ENCODE measurements at places on chromosomes 11 and 22.

DNA sequence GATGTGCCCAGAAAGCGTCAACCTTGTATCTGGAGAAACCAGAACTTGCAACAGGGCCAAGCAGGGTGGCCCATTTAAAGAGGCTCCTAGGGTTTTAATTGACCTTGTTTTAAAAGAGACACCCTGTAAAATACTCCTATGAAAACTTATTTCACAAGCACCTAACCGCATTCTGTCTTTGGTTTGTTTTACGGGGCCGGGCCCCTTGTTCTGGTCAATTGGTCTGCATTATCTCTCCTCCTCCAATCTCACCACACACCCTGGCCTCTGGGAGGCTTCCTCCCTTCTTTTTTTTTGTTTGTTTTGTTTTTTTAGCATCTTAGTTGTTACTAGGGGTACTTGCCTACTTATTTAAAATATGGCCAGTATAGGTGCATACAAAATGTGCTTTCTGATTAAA lies 4.7 kb downstream of the EHF start:
- DNase-seq, result no peak

- DNase-seq, result no peak
These were observed 4.1 kb upstream of the ARHGAP20 start for GRCh38 chr11:110716361-110716760.

GRCh38 chr11:130454491-130455252 lies 6.2 kb downstream of the ADAMTS15 start:
- no peak for DNase-seq

- DNase-seq, result no peak
These were observed 15.1 kb downstream of the UQCR10 start for GRCh38 chr22:29782061-29782845.

GRCh38 chr11:59556917-59557348 lies 45.6 kb downstream of the OR4D9 start:
- DNase-seq, result peak; percentile 81

- peak; percentile 30 for DNase-seq
These were observed at the start of gene TP53I11 for GRCh38 chr11:44950625-44951476. Gene TP53I11, minus strand, starts transcription at chr11:44950883. Its CDS starts 12,548 bp downstream, at chr11:44938335.

- DNase-seq, result peak; percentile 13
These were observed 803.2 kb downstream of the TBC1D22A start for GRCh38 chr22:47565607-47566006.

GRCh38 chr22:49099496-49100124 lies 728.1 kb downstream of the BRD1 start:
- DNase-seq, result no peak

GRCh38 chr11:65657426-65657825 lies 5.3 kb downstream of the RELA start:
- DNase-seq, result no peak

DNA sequence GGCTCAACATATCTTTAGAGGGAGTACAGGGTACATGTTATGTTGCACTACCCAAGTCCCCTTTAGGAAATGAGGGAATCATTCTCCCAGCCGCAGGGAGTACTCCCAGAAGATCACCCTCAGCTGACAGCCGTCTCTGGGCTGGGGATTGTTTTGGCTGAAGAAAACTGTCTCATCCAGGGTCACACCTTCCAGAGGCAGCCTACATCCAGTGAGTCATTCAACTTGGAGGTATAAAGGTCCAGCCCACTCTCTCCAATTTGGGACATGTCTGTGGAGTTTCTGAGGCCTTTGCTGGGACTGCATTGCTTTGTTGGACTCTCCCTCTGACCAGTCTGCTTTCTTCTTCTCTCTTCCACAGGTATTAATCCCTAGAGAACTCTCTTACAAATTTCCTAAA lies 42.1 kb downstream of the RASSF10 start:
- no peak for DNase-seq

DNA sequence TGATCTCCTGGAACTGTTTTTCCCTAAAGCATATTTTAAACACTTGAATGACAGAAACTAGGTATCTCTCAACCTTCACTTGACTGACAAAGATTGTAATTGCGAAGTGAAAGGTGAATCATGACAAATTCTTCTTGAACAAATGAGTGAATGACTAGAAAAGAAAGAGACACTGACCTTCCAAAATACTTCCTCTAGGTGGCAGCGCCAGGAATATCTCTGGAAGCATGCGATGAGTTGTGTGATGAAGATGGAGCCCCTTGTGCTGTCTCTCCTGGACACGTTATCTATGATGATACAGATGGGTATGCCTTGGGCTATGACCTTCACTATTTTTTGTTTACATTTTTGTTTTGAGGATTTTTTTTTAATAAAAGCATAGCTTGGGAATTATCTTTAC lies 7.0 kb upstream of the CASP12 start:
- DNase-seq, result no peak

DNA sequence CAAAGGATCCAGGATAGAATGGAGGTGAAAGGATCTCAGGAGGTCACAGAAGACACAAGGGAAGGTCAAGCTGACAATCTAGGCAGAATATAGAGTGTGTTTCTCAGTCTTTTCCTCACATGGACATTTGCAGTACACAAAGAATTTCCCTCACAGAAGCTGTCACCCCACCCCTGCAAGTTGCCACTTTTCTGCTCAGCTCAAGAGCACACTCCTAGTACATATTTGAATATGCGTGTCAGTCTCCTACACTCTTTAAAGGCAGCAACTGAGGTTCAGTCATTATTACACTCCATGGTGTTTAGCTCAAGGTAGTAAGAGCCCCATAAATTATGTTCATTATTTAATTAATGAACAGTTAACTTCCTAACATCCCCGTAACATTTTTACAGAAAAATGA lies 59.1 kb downstream of the ETS1 start:
- DNase-seq, result no peak

- DNase-seq, result no peak
These were observed 5.4 kb upstream of the TMPRSS4 start for GRCh38 chr11:118071416-118072030.

DNA sequence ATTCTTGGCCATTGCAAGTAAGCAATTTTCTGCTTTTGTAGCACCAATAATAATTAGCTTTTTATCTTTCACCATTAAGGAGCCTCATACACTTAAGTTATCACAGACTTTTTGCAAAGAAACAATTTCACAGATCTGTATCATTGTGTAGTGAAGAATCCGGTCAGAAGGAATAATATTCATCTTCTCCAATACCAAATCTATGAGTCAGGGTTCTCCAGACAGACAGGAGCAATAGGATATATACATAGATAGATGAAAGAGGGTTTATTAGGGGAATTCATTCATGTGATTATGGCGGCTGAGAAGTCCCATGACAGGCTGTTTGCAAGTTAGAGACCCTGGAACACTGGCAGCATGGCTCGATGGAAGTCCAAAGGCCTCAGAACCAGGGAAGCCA lies 82.9 kb upstream of the UBASH3B start:
- no peak for DNase-seq

GRCh38 chr11:43434893-43435292 lies 76.2 kb downstream of the TTC17 start:
- no peak for DNase-seq

DNA sequence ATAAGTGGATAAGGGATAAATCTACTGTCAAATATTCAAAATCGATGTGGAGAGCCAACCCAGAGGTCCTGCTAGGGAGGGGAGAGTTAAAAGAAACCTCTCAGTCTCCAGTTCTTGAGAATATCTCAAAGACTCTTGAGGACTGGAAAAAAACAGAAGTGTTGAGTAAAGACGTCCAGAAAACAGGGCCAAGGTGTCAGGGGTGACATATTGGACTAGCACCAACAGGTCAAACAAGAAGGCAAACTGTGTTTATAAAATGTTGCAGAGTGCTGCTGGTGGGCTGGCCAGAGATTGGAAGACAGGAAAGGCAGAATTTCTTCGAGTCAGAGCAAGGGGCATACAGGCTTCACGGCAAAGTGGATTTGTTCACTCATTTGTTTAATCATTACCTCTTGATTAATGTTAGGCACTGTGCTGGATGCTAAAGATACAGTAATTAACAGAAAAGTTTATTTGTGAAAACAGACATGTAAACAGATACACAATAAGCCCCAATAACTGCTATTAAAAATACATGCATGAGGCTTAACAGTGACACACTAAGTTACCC lies 33.7 kb upstream of the SMPD1 start:
- no peak for DNase-seq

GRCh38 chr11:75349521-75350116 lies 1.8 kb downstream of the ARRB1 start:
- DNase-seq, result no peak

GRCh38 chr11:94325681-94326080 lies 21.3 kb downstream of the IZUMO1R start:
- peak; percentile 8 for DNase-seq

GRCh38 chr22:49345896-49346295 lies 481.8 kb downstream of the BRD1 start:
- DNase-seq, result no peak

- DNase-seq, result no peak
These were observed 20.2 kb downstream of the GAB2 start for GRCh38 chr11:78397398-78397797.

GRCh38 chr11:18536209-18536608 lies 9.5 kb upstream of the TSG101 start:
- DNase-seq, result no peak

GRCh38 chr11:128643661-128644317 lies 50.1 kb upstream of the FLI1 start:
- no peak for DNase-seq

- no peak for DNase-seq
These were observed at the start of gene BMAL1 for GRCh38 chr11:13277768-13278608. Gene BMAL1, plus strand, starts transcription at chr11:13277790. Its CDS starts 76,519 bp downstream, at chr11:13354309.

DNA sequence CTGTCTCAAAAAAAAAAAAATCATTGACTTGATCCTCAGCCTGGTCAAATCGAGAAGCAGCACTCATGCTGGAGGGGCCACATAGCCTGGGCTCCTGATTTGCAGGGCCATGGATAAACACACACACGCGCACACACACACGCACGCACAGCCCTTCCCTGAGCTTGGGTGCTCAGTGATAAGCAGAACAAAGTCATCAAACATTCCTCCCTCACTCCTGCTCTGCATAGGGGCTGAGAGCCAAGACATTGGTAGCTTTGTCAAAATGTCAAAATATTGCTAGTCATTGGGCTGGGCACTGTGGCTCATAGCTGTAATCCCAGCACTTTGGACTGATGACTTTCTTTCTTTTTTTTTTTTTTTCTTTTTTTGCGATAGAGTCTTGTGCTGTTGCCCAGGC lies 34.0 kb upstream of the A4GALT start:
- DNase-seq, result no peak

- no peak for DNase-seq
These were observed 858.4 kb upstream of the CCDC90B start for GRCh38 chr11:84144531-84144930.

GRCh38 chr11:118138839-118139420 lies 13.7 kb downstream of the SCN4B start:
- no peak for DNase-seq

DNA sequence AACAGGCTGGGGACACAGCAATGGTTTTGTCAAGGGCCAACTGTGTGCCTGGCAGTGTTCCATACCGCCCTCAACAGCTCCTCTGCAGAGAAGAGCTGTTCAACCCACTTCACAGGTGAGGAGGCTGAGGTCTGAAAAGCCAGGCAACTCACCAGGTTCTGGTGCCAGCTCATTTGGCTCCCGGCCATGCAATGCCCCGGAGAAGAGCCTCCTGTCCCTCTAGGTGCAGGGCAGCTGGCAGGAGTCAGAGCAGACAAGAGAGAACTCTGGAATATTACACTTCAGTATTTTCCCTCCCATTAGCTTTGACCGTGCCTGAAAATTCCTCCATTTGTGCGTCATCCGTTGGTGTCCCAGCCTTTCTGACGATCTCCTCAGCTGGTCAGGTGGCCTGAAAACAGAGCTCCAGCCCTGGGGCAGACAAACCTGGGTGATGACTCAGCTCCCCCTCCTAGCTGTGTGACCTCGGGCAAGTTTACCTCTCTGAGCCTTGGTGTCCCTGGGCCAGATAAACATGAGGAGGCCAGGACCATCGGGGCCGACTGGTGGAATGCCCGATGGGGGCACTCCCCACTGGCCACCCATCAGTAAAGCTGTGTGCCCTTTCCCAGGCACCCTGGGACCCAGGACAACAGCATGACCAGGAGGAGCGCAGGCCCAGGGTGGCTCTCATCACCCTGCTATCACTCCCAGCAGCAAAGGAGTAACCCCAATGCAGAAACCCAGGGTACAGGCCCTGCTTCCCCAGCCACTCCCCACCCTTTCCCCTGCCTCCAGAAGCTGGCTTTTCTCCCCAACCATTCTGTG lies 9.6 kb upstream of the C1QTNF6 start:
- no peak for DNase-seq

DNA sequence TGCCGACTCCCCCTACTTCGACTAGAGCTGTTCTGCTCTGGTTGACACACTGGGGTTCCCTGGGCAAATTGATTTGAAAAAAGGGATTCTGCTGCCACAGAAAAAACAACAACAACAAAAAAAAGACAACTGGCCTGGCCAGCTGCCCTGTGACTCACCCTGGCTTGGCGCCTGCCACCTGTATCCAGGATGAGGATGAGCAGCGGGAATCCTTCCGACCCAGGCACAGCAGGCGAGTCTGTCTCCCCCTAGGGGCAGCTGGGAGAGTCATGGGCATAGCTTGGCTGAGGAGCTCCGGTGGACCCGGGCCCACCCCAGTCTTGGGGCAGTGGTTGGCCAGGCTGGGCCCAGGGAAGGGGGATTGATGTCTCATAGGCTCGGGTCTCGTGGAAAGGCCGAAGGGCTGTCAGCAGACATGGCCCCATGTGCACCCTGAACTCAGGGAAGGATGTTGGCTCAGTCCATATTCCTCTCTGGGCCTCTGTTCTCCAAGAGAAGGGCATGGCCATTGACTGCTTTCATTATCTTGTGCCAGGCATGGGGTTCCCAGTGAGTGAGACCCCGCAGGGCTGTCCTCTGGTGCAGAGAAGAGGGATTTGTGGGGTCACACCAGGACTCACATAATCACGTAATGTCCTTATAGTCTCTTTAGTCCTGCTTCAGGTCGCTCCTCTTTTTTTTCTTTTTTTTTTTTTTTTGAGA lies 10.4 kb upstream of the SUN2 start:
- peak; percentile 16 for DNase-seq

DNA sequence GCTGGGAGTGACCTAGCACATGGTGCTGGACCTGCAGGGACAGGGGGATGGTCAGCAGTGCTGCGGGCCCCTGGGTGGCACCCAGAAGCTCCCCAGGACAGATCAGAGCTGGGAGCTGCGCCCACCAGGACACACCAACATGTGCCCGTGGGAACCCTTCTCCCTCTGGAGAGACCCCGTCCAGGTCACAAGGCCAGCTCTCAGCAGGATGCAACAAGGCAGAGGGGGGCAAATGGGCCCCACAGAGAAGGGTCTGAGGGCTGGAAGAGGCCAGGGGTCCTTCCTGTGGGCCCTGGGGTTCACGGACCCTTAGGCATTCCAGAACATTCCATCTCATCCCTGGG lies 6.2 kb downstream of the DUSP8 start:
- DNase-seq, result no peak

GRCh38 chr11:128806506-128807261 lies 60.4 kb downstream of the KCNJ1 start:
- DNase-seq, result no peak

- DNase-seq, result peak; percentile 17
These were observed 115.0 kb downstream of the SLC1A2 start for GRCh38 chr11:35304386-35304775.

GRCh38 chr11:68889948-68890446 lies 13.6 kb downstream of the MRPL21 start:
- DNase-seq, result no peak

Data from NCI-H748 treated with DMSO at 0.1 percent for 48 hours (cell line).